Left lung (tissue), 14 donors: ENCODE measurements at places on chromosomes 1 and 21. TPM values are rescaled to one million over a fixed set of nuclear protein-coding genes. Genes with fewer than 3 reads are reported as not detected.

- H3K4me1 ChIP-seq = no peaks in the 10 kb centered on the region
- H3K27me3 ChIP-seq = no peaks in the 10 kb centered on the region
- H3K27ac ChIP-seq = no peak overlapping the region
- H3K4me3 ChIP-seq = no peak overlapping the region
- DNase-seq = no peak
Measured at GRCh38 chr1:118188411-118188810, 3.4 kb upstream of the SPAG17 start.

- H3K36me3 ChIP-seq = no peaks in the 10 kb centered on the region
- no peak overlapping the region for H3K4me3 ChIP-seq
- no peaks in the 10 kb centered on the region for H3K4me1 ChIP-seq
Measured at GRCh38 chr1:55524006-55524405, 308.8 kb upstream of the USP24 start.

DNA sequence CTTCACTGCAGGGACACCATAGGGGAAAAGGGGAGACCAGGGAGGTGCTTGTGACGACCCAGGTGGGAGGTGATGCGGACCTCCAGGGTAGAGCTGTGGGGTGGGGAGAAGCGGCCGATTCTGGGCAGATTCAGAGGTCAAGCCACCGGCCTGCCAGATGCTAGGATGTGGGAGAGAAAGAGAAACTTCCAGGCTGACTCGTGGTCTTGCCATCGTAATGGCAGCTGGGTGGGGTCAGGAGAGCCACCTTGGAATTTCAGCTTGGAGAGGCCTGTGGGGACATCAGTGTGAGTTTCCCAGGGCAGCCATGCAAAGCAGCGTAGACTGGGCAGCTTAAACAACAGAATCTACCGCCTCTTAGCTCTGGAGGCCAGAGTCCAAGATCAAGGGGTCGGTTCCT is 258.0 kb upstream of the VAMP3 start:
- no peaks in the 10 kb centered on the region for H3K27me3 ChIP-seq
- H3K4me1 ChIP-seq = no peaks in the 10 kb centered on the region
- DNase-seq = no peak
- H3K36me3 ChIP-seq = no peaks in the 10 kb centered on the region
- H3K27ac ChIP-seq = no peak overlapping the region

- H3K4me3 ChIP-seq = no peak overlapping the region
- no peak for DNase-seq
- H3K27me3 ChIP-seq = peaks cover 6% of the 10 kb centered on the region
- H3K27ac ChIP-seq = no peak overlapping the region
- no peaks in the 10 kb centered on the region for H3K36me3 ChIP-seq
Measured at GRCh38 chr21:26973226-26973625, 6.3 kb upstream of the ADAMTS5 start.

- no peak for DNase-seq
- no peaks in the 10 kb centered on the region for H3K27me3 ChIP-seq
- no peak overlapping the region for H3K27ac ChIP-seq
- H3K36me3 ChIP-seq = no peaks in the 10 kb centered on the region
- H3K4me3 ChIP-seq = no peak overlapping the region
- H3K4me1 ChIP-seq = no peaks in the 10 kb centered on the region
Measured at GRCh38 chr1:59545830-59546229, 248.9 kb downstream of the FGGY start.

- H3K4me1 ChIP-seq = no peaks in the 10 kb centered on the region
- DNase-seq = no peak
- H3K36me3 ChIP-seq = no peaks in the 10 kb centered on the region
Measured at GRCh38 chr1:237640966-237641365, 249.8 kb downstream of the ZP4 start.

OVAAL gene
- total RNA-seq = not detected

DNA sequence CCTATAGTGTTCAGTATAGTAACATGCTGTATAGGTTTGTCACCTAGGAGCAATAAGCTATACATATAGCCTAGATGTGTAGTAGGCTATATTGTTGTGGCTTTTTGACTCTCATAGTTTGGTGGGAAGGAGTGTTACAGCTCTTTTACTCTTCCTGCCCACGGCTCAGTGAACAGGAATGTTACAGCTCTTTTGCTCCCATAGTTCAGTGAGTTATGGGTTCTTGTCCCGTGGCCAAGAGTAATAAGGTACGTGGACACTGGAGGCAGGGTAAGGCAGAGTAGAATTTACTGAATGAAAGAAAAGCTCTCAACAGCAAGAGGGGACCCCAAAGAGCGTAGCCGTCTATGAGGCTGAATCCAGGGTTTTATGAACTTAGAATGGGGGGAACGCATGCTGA is 734.3 kb downstream of the ADGRL2 start:
- H3K36me3 ChIP-seq = no peaks in the 10 kb centered on the region
- DNase-seq = no peak
- H3K27ac ChIP-seq = no peak overlapping the region
- no peak overlapping the region for H3K4me3 ChIP-seq
- H3K27me3 ChIP-seq = no peaks in the 10 kb centered on the region

DNM3 gene
- total RNA-seq = 7.7 TPM

AKT3 gene
- 34.5 TPM for total RNA-seq

- H3K27ac ChIP-seq = no peak overlapping the region
- no peaks in the 10 kb centered on the region for H3K36me3 ChIP-seq
- H3K4me1 ChIP-seq = peaks cover 7% of the 10 kb centered on the region
- H3K4me3 ChIP-seq = no peak overlapping the region
Measured at GRCh38 chr1:203117611-203118575, 9.6 kb upstream of the ADORA1 start.

CD1B gene
- not detected for total RNA-seq

PCAT6 gene
- 2.4 TPM for total RNA-seq

DNA sequence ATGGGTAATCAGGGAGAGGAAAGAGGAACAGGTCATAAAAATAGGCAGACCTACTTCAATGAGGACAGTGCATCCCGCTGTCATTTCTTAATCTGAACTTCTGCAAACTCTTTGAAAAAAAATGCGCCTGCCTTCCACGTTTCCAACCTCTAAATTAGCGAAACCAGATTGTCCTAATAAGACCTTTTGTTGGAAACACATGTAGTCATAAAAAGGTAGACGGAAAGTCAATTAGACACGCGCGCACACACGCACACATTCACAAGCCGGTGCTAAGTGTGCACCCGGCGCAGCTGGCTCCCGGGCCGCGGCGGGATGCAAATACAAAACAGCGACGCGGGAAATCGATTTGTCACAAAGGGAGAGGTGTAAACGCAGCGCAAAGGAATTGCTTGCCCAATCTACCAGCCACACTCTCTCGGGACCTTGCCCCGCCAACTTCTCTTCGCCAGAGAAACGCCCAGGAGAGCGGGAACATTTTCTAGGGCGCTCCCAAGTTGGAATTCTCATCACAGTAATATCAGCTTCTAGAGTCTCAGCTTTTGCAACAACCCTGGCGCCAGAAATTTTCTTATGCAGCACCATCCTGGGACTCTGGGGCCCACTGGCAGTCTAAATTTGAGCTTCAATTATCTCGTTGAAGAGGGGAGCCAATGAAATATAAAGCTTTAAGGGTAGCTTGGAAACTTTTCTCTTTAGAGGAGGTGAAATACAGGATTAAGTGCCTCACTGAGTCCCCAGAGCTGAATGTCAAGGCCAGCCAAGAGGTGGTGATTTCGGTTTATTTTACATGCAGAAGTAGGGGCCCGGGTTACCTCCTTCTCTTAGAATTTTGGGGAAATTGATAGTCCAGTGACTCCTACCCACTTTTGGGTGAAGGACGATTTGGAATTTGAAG is 4.5 kb downstream of the PRRX1 start:
- H3K4me3 ChIP-seq = no peak overlapping the region
- H3K27ac ChIP-seq = no peak overlapping the region
- H3K4me1 ChIP-seq = no peaks in the 10 kb centered on the region
- peaks cover 100% of the 10 kb centered on the region for H3K27me3 ChIP-seq
- DNase-seq = no peak

GRCh38 chr1:200323856-200324400 is 85.9 kb downstream of the ZNF281 start:
- H3K27me3 ChIP-seq = no peaks in the 10 kb centered on the region
- H3K4me1 ChIP-seq = no peaks in the 10 kb centered on the region
- H3K36me3 ChIP-seq = no peaks in the 10 kb centered on the region
- H3K4me3 ChIP-seq = no peak overlapping the region
- no peak for DNase-seq
- peak overlapping the region; percentile 43 for H3K27ac ChIP-seq

DNA sequence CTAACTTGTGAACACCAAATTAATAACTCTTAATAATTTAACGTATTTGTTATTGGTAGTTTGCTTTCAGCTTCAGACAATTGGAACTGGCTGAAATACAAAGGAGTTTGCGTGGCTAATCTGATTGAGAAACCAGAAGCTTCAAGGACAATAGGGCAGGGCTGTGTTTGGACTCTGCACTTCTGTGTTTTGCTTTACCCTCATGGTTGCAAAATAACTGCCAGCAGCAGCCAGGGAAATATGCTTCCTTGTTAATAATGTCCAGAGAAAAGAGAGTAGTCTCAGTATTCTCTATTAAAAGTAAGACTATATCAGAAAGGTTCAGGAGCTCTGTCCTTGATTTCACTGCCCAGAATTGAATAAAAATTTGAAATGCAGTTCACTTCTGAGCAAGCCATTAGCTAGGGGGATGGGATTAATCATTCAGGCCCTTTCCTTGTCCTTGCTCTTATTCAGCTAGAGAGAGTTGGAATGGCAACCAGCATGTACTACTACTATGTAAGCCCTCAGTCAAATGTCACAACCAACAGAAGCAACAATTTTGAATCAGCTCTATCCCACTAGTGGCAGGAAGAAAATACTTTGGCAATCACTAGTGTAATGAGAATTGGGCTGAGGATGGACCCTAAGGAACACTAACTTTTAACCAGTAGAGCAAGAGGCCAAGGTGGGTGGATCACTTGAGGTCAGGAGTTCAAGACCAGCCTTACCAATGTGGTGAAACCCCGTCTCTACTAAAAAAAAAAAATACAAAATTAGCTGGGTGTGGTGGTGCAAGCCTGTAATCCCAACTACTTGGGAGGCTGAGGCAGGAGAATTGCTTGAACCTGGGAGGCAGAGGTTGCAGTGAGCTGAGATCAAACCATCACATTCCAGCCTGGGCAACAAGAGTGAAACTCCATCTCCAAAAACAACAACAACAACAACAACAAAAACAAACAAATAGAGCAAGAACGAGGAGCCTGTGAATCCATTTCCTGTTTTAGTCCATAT is 76.8 kb downstream of the POU2F1 start:
- no peak for DNase-seq
- H3K27me3 ChIP-seq = no peaks in the 10 kb centered on the region
- H3K4me3 ChIP-seq = no peak overlapping the region

- H3K4me3 ChIP-seq = no peak overlapping the region
- H3K27ac ChIP-seq = no peak overlapping the region
- H3K36me3 ChIP-seq = no peaks in the 10 kb centered on the region
- peaks cover 24% of the 10 kb centered on the region for H3K4me1 ChIP-seq
- H3K27me3 ChIP-seq = no peaks in the 10 kb centered on the region
- no peak for DNase-seq
Measured at GRCh38 chr1:173333581-173333980, 126.5 kb upstream of the TNFSF4 start.

DNA sequence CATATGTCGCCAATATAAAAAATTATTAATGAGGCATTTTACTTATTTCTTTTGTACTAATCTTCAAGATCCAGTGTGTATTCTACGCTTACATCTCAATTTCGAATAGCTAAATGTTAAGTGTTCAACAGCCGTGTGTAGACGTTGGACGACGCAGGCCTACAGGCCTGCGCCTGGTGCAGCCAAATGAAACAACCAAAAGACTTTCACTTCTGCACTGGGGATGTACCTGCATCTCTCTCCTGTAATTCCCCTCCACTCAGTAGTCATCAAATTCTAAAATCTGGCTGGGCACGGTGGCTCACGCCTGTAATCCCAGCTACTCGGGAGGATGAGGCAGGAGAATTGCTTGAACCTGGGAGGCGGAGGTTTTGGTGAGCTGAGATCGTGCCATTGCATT is 76.8 kb upstream of the HNRNPU start:
- no peak overlapping the region for H3K27ac ChIP-seq
- DNase-seq = no peak
- H3K27me3 ChIP-seq = no peaks in the 10 kb centered on the region
- no peaks in the 10 kb centered on the region for H3K36me3 ChIP-seq
- H3K4me1 ChIP-seq = no peaks in the 10 kb centered on the region
- H3K4me3 ChIP-seq = no peak overlapping the region

DNA sequence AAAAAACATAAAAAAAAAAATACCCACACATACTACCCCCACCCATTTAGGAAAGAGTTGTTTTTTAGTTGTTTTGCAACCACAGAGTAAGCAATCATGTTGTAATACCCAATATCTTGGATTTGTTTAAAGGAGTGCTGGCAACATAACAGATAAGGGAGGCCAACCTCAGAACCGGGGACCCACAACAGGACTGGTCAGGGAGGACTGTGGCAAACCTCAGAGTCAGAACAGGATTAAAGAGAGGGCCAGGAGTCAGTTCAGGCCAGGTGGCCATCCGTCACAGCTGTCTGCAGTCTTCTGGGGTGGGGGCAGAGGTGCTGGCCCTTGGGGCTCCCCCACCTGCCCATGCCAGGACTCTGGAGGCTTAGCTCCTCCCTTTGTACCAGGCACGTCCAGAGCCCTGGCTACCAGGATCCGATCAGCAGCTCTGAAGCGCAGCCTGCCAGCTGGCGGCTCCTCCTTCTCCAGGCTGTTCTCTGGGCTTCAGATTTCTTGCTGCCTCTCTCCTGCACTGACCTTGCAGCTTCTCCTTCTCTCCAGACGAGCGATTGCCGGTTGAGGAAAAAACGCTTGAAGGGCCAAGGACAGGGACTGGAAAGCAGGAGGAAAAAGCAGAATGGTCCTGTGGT is 7.9 kb downstream of the H6PD start:
- H3K36me3 ChIP-seq = peaks cover 25% of the 10 kb centered on the region
- no peaks in the 10 kb centered on the region for H3K27me3 ChIP-seq
- H3K4me3 ChIP-seq = no peak overlapping the region
- peak; percentile 71 for DNase-seq
- H3K27ac ChIP-seq = peak overlapping the region; percentile 61

GRCh38 chr1:88736633-88737248 is 52.7 kb downstream of the PKN2 start:
- H3K4me3 ChIP-seq = no peak overlapping the region
- no peaks in the 10 kb centered on the region for H3K36me3 ChIP-seq
- no peaks in the 10 kb centered on the region for H3K4me1 ChIP-seq
- H3K27ac ChIP-seq = no peak overlapping the region
- no peak for DNase-seq
- H3K27me3 ChIP-seq = no peaks in the 10 kb centered on the region

GRCh38 chr1:23304140-23304620 is 39.9 kb downstream of the HNRNPR start:
- no peak overlapping the region for H3K27ac ChIP-seq
- H3K36me3 ChIP-seq = no peaks in the 10 kb centered on the region
- no peaks in the 10 kb centered on the region for H3K4me1 ChIP-seq
- no peak overlapping the region for H3K4me3 ChIP-seq

DNA sequence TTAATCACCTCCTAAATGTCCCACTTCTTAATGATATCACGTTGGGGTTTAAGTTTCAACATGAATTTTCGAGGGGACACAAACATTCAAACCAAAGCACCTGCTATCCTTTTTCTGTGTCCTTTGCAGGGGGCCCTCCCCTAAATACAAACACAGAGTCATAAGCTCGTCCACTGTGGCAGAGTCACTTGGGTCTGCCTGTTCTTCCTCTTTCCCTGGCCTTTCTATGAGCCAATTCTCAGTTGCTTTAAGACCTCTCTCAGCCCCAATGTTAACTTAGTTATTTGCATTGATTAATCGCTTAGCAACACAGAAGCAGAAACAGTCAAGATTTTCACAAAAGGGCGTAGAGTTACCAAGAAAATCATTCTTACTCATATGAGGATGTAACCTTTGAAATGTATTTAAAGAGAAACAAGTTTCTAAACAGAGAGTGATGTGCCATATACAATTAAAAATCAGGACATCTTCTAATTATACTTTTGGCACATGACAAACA is 14.9 kb downstream of the APCS start:
- no peaks in the 10 kb centered on the region for H3K36me3 ChIP-seq
- no peaks in the 10 kb centered on the region for H3K4me1 ChIP-seq
- no peak overlapping the region for H3K27ac ChIP-seq
- no peak overlapping the region for H3K4me3 ChIP-seq
